ENCODE measurements at places on chromosomes 2 and 18.

- H3K4me3 ChIP-seq: no peak overlapping the region
- H3K27me3 ChIP-seq: peaks cover 72% of the 10 kb centered on the region
- DNase-seq: no peak
- no peaks in the 10 kb centered on the region for H3K36me3 ChIP-seq
- H3K4me1 ChIP-seq: no peaks in the 10 kb centered on the region
Observed at GRCh38 chr18:78980279-78980771, 707 bp downstream of the SALL3 start.

- H3K4me1 ChIP-seq: peaks cover 4% of the 10 kb centered on the region
- no peaks in the 10 kb centered on the region for H3K36me3 ChIP-seq
- no peak for DNase-seq
Observed at GRCh38 chr2:23293063-23293462, 91.9 kb upstream of the KLHL29 start.

GRCh38 chr2:137051778-137052398 lies 286.5 kb downstream of the THSD7B start:
- no peak overlapping the region for H3K4me3 ChIP-seq
- H3K4me1 ChIP-seq: no peaks in the 10 kb centered on the region
- no peaks in the 10 kb centered on the region for H3K27me3 ChIP-seq
- no peak overlapping the region for H3K27ac ChIP-seq
- no peak for DNase-seq

DNA sequence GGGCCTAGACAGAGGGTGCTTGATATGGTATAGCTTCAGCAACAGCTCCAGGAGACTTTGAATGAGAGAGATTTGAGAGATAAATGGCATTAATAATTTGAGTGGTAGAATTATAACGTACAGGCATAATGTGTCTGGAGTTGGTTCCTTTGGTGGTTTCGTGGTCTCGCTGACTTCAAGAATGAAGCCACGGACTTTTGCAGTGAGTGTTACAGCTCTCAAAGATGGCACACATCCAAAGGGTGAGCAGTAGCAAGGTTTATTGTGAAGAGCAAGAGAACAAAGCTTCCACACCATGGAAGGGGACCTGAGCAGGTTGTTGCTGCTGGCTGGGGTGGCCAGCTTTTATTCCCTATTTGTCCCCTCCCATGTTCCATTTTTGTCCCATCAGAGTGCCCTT lies 23.1 kb downstream of the PDCD1 start:
- no peaks in the 10 kb centered on the region for H3K4me1 ChIP-seq
- no peak overlapping the region for H3K4me3 ChIP-seq
- H3K36me3 ChIP-seq: no peaks in the 10 kb centered on the region
- no peaks in the 10 kb centered on the region for H3K27me3 ChIP-seq
- no peak for DNase-seq

GRCh38 chr2:215579809-215580208 lies 143.9 kb upstream of the FN1 start:
- peak; percentile 9 for DNase-seq
- no peaks in the 10 kb centered on the region for H3K27me3 ChIP-seq
- H3K4me1 ChIP-seq: peaks cover 13% of the 10 kb centered on the region
- no peaks in the 10 kb centered on the region for H3K36me3 ChIP-seq

GRCh38 chr18:37481491-37481890 lies 84.1 kb downstream of the CELF4 start:
- H3K36me3 ChIP-seq: no peaks in the 10 kb centered on the region
- no peak overlapping the region for H3K27ac ChIP-seq
- peaks cover 23% of the 10 kb centered on the region for H3K27me3 ChIP-seq
- no peak for DNase-seq
- H3K4me3 ChIP-seq: no peak overlapping the region

- no peaks in the 10 kb centered on the region for H3K27me3 ChIP-seq
- no peak overlapping the region for H3K27ac ChIP-seq
- H3K36me3 ChIP-seq: no peaks in the 10 kb centered on the region
- no peak overlapping the region for H3K4me3 ChIP-seq
- no peaks in the 10 kb centered on the region for H3K4me1 ChIP-seq
Observed at GRCh38 chr2:152550386-152550785, 166.9 kb downstream of the PRPF40A start.

- H3K27ac ChIP-seq: no peak overlapping the region
- peak; percentile 19 for DNase-seq
- H3K4me1 ChIP-seq: no peaks in the 10 kb centered on the region
- no peaks in the 10 kb centered on the region for H3K36me3 ChIP-seq
- no peak overlapping the region for H3K4me3 ChIP-seq
Observed at GRCh38 chr2:36663851-36664695, 32.4 kb upstream of the VIT start.

GRCh38 chr18:5309888-5310470 lies 14.5 kb upstream of the ZBTB14 start:
- H3K36me3 ChIP-seq: no peaks in the 10 kb centered on the region
- H3K4me1 ChIP-seq: peaks cover 16% of the 10 kb centered on the region
- H3K27ac ChIP-seq: no peak overlapping the region
- no peak overlapping the region for H3K4me3 ChIP-seq

- H3K36me3 ChIP-seq: no peaks in the 10 kb centered on the region
- no peak overlapping the region for H3K27ac ChIP-seq
Observed at GRCh38 chr2:229378386-229378785, 107.3 kb upstream of the PID1 start.

GRCh38 chr2:644871-645270 lies 32.3 kb downstream of the TMEM18 start:
- no peaks in the 10 kb centered on the region for H3K36me3 ChIP-seq
- no peaks in the 10 kb centered on the region for H3K27me3 ChIP-seq
- DNase-seq: no peak
- no peak overlapping the region for H3K4me3 ChIP-seq
- no peak overlapping the region for H3K27ac ChIP-seq

DNA sequence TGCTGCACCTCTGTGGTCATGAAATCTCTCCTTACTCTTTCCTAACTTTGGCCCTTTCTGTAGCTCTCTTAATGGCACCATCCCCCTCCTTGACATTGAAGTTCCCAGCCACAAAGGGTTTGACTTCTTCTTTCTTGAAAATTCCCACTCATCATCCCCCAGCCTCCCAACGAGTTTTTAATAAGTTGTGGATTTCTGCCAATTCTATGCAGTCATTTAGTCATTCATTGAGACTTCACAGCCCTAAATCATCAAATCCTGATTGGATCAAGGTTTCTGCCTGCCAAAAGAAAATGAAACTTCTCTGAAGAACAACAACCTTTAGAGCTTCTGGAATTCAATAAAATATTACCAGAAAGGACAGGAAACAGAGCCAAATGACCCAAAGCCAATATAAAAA lies 354.3 kb downstream of the CLIP4 start:
- no peaks in the 10 kb centered on the region for H3K4me1 ChIP-seq
- no peak overlapping the region for H3K4me3 ChIP-seq
- H3K27ac ChIP-seq: no peak overlapping the region

GRCh38 chr2:40439473-40439872 lies 12.4 kb downstream of the SLC8A1 start:
- H3K4me3 ChIP-seq: no peak overlapping the region
- H3K27ac ChIP-seq: no peak overlapping the region
- H3K27me3 ChIP-seq: no peaks in the 10 kb centered on the region
- H3K36me3 ChIP-seq: peaks cover 11% of the 10 kb centered on the region
- peaks cover 40% of the 10 kb centered on the region for H3K4me1 ChIP-seq

DNA sequence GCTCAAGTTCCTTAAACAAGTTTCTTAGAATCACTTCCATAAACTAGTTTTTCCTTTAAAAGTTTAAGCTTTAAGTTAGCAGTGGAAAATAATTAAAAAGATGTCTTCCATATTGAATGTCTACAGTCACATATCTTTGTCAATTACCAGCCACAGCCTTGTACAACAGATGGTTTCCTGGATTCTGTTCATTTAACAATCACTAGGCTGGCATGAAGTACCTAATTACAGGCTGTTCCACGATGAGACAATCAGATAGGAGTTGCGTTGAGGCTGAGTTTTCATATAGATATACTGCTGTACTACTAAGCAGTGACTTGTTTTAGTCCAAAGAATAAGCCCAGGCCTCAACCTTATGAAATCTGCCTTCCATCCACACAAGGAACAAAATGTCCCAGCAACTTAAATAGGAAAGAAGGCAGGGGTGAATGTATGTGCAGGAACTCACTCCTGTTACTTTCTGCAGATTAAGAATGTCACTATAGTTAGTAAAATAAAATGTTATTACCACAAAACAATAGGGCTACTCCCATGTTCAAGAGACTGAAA lies 131.0 kb downstream of the ZAP70 start:
- peaks cover 21% of the 10 kb centered on the region for H3K36me3 ChIP-seq
- peaks cover 3% of the 10 kb centered on the region for H3K4me1 ChIP-seq
- no peak overlapping the region for H3K4me3 ChIP-seq
- no peak overlapping the region for H3K27ac ChIP-seq
- no peak for DNase-seq

GRCh38 chr2:189580241-189580651 lies 340 bp downstream of the SLC40A1 start:
- peaks cover 2% of the 10 kb centered on the region for H3K27me3 ChIP-seq
- H3K4me1 ChIP-seq: peaks cover 59% of the 10 kb centered on the region
- peak overlapping the region; percentile 77 for H3K27ac ChIP-seq
- DNase-seq: peak; percentile 29
- peak overlapping the region; percentile 60 for H3K4me3 ChIP-seq
- peaks cover 4% of the 10 kb centered on the region for H3K36me3 ChIP-seq

Measured in CD14-positive monocyte (primary cell).